Common myeloid progenitor, CD34-positive (primary cell): ENCODE measurements at places on chromosomes 6 and 20.

DNA sequence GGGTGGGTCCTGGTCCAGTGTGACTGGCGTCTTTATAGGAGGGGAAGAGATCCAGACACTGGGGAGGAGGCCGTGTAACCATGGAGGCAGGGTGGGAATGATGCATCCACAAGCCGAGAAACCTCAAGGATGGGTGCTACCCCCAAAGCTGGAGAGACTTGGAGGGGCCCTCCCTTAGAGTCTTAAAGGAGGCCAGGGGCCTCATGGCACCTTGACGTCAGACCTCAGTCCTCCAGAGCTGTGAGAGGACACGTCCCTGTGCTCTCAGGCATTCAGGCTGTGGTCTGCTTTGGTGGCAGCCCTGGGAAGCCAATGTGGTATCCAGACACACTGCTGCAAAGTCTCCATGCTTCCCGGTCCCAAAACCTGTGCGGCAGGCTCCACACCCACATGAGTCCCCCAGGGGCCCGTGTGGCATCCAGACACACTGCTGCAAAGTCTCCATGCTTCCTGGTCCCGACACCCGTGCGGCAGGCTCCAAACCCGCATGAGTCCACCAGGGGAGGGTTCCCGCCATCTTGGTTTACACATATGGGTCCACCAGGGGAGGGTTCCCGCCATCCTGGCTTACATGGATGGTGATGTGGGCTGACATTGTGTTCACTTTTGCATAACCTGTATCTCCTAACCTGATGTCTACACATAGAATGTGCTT, 278.0 kb downstream of the SMOC2 start:
- DNase-seq, result no peak

DNA sequence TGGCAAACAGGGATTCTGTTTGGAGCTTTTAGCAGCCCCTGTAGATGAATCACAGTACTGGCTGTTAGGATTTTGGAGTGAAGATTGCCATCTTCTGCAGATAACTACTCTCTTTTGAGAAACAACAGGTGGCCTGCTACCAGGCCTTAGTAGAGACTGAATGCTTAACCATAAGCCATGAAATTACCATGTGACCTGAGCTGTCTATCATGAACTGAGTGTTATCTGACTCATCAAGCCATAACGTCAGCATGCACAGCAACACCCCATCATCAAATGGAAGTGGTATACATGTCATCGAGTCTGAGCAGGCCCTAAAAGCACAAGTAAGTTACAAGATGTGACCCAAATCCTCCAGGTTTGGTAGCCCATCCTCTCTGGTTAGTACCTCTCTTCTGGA, 132.6 kb downstream of the GPR63 start:
- DNase-seq, result no peak

GRCh38 chr6:89385846-89386245, 26.2 kb downstream of the RRAGD start:
- DNase-seq, result no peak

DNA sequence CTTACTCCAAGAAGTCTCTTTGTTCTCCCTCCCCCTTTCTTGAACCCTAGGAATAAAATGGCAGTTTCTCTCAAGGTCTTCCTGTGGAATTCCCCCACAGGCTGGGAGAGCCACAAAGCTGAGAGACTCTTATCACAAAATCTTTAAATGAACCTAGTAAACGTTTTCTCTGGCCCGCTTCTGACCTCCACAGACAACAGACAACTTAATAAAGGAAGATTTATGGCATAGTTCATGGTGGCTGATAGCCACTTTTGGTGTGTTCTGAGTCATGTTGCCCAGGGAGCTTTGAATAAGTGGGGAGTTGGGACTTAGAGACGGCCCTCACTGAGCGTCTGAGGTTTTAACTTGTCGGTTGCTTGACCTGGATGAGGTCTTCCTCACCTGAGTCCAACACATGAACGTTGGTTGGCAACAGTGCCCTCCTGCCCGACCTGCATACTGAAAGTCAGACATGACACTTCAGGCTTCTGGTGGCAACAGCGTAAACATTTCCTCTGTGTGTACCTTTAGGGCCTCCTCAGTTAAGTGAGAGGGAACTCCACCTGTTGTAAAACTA, 124.1 kb downstream of the FOXO3 start:
- peak; percentile 45 for DNase-seq

DNA sequence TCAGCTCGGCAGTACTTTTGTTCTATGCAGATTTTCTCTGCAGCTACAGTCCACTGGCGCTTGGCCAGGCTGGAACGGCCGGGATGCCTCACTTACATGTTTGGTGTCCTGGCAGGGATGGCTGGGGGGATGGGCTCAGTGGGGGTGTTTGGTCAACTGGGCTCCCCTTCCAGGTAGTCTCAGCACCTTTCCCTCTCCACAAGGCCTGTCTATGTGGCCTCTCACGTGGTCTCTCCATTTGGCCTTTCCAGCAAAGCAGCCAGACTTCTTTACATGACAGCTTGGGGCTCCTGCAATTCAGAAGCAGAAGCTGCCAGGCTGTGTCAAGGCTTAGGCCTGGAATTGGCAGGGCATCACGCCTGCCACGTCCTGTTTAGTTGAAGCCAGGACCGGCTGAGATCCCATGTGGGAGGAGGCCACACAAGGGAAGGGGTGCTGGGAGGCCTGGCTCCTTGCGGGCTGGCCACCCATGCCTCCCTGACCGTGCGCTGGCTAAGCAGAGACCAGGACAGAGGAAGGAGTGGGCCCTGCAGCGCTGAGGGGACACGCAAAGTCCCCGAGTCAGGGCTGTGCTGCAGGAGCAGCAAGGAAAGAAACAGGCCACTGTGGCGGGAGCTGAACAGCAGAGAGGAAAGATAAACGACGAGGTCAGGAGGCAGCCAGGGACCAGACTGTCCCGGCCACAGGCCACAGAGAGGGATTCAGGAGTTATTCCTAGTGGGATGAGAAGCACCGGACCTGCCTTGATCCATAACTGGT, 38.9 kb downstream of the MGME1 start:
- no peak for DNase-seq

DNA sequence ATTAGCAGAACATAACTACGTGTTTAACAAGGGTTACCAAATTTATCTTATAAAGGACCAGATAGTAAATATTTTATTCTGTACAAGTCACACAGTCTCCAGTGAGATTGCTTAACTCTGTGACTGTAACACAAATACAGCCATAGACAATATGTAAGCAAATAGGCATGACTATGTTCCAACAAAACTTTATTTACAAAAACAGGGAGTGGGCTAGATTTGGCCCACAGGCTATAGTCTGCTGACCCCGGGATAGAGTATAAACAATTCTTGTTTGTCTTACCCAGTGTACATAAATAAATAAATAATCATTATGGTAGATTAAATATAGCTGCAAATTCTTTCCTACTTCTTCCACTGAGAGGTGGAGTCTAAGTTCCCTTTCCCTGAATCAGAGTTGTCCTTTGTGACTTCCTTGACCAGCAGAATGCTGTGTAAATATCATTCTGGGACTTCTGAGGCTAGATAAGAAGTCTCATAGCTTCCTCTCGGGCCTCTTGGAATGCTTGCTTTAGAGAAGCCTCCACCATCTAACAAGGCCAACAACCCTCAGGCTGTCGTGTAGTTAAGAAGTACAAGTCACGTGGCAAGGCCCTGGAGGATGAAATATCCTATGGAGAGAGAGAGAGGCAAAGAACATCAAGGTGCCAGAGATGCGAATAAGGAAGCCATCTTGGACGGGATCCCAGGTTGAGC, 59.1 kb upstream of the TMEM244 start:
- no peak for DNase-seq

- DNase-seq, result no peak
These were observed 4.1 kb downstream of the TRPC4AP start for GRCh38 chr20:35088231-35089145.

- no peak for DNase-seq
These were observed 80.6 kb upstream of the BHLHE23 start for GRCh38 chr20:63087236-63087871.

DNA sequence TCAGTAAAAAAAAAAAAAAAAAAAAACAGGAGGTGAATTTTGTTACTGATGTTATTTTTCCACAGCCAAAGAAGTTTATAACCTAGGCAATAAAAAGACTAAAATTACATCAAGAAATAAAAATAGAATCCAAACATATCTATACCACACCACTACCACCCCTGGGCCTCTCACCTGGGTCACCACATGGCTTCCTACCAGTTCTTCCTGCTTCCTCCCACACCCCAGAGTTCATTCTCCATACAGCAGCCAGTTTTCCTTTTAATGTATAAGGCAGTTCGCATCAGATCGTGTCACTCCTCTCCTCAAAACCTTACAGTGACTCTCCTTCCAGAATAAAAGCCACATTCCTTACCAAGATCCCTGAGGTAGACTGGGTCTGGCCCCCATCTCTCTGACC, 23.9 kb downstream of the ROS1 start:
- no peak for DNase-seq

DNA sequence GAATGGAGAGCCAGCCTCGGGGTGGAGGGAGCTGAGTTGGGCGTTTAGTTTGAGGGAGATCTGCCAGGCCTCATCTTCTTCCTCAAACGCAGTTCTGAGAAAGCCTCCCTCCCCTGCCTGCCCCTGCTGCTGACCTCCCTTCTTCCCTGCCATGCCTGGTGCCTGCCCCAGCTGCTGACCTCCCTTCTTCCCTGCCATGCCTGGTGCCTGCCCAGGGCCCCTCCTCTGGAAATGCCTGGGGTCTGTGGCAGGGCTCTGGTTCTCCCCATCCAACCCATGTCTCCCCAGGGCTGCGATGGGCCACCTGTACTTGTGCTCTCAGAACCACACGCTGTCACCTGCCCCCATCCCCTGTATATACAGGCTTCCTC, 114.6 kb downstream of the VEGFA start:
- DNase-seq, result no peak

- DNase-seq, result peak; percentile 55
These were observed 83.5 kb downstream of the HAO1 start for GRCh38 chr20:7856756-7857155.

DNA sequence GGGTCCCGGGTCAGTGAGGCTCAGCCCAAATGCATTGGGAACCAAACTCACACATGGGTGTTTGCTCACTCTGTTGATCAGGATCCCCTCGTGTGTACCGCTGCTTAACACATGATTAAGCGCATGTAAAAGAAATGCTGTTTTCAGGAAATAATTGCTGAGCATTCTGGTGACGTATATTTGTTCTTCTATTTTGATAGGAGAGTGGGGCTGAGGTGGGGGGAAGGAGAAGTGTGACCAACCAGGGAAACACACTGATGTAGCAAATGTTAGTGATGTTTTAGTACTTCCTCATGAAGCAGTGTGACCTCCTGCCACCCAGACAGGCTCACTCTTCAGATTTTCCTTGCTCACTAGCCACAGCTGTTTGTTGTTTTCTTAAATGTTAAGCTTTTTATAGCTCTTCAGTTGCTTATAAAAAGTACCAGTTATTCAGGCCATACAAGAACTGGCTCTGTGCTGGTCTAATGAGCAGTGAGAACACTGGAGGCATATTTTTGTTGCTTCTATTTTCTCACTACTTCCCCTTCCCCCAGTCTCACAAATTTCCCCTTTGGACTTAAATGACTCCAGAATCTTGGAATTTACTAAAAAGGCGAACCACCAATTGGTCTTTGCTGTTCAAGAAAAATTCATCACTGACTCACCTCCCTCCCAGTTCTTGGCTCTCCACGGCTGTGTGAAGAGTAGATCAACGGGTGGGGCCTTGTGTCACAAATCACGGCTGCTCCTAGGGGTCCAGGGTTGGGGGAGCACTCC, 79.2 kb upstream of the BACH2 start:
- DNase-seq, result peak; percentile 42

- peak; percentile 42 for DNase-seq
These were observed 35.8 kb downstream of the SLC2A4RG start for GRCh38 chr20:63775096-63775978.

- peak; percentile 6 for DNase-seq
These were observed 16.2 kb upstream of the RSPO3 start for GRCh38 chr6:127102299-127102698.

- DNase-seq, result no peak
These were observed 166.5 kb downstream of the KIF6 start for GRCh38 chr6:39558591-39559190.

DNA sequence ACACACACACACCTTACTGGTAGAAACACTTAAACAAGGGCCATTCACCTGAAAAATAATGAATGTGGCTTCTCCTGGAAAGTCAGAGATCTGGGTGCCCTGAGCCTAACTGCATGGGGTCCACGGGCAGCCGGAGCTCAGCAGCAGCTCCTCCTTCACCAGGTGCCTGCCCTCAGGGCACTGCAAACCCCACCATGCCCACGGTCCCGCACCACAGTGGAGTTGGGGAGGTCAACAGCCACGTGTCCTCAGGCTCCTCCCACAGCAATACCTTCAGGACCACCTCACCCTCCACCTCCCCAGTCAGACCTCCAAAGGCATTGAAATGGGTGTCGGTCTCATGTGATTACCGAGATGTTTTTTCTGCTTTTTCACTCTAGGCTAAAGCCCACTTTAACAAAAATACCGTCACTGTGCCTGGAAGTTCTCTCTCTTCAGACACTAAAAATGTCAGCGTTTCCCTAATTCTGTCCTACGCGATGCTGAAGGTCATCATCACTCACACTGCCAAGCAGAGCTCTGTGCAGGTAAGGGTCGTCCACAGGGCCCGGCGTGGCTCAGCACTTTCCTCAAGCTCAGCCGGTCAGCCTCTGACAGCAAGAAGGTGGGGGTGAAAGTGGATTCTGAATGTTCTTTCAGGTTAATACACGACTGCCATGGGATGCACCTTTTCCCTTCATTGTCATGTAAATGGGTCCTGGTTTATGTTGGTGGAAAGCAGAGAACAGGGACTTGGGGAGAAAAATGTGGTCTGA, 48.9 kb downstream of the CDK5RAP1 start:
- no peak for DNase-seq

DNA sequence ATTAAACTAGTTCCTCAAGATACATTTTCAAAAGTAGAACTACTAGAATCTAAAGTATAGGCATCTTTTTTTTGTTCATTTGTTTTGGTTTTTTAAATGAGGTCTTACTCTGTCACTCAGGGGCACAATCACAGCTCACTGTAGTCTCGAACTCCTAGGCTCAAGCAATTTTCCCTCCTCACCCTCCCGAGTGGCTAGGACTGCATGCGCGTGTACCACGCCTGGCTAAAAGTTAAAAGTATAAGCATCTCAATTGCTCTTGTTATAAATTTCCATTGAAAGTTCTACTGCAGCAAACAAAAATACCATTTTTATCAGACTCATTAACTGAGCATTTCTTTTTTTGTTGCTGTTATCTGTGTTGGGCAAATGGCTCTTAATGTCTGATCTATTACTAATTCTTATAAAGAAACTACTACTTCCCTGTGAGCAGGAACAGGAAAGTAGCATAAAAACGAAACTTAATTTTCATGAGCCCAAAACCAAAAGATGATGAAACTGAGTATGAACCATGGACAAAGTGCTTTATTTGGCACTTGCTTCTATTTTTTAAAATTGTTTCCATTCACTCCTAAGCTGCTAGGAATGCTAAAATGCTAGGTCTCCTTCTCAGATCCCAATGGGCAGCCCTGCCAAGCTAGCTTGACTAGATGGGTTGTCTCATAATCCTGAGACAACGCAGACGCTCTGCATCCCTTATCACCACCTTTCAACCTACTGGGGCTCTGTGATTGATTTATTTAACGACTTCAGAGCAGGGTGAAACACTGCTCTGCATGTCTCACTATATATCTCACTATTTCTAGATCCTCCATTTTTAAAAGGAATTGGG, 36.9 kb downstream of the TRPC4AP start:
- no peak for DNase-seq

- DNase-seq, result no peak
These were observed 68.0 kb upstream of the NXT1 start for GRCh38 chr20:23282546-23282945.
